Activated CD8-positive, alpha-beta memory T cell treated with anti-CD3 and anti-CD28 coated beads for 48 hours (primary cell): ENCODE measurements at places on chromosomes 12 and 14.

GRCh38 chr12:9669534-9669933, at the start of gene CLEC2D:
Gene CLEC2D, plus strand, starts transcription at chr12:9669713. Its CDS starts 22 bp downstream, at chr12:9669735.
- DNase-seq: no peak

DNA sequence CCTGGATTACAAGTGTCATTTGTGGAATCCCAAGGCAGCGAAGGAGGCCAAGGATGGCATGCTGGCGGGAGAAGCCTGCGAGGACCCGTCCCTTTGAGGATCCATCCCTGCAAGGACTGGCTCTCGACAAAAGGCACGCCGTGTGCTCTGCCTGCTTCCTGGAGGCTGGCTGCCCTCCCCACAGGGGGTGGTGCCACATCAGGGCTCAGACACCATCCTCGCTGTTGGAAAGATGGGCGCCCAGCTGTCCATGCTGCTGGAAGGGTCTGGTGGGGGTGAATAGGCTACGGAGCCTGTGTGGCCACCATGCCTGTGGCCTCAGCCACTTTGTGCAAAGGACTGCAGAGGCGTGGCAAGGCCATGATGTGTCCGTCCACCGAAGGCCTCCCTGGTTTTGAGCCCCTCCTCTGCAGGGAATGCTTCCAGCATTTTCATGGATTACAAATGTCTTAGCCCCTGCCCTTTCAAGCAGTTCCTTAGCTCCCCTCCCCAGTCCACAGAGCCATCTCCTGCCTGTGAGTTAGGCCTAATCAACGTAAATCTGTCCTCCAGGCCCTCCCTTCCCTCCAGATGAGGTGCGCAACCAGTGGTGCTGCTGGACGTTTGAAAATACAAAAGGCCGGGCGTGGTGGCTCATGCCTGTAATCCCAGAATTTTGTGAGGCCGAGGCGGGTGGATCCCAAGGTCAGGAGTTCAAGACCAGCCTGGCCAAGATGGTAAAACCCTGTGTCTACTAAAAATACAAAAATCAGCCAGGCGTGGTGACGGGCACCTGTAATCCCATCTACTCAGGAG, 22.1 kb downstream of the ZBTB42 start:
- DNase-seq: no peak

DNA sequence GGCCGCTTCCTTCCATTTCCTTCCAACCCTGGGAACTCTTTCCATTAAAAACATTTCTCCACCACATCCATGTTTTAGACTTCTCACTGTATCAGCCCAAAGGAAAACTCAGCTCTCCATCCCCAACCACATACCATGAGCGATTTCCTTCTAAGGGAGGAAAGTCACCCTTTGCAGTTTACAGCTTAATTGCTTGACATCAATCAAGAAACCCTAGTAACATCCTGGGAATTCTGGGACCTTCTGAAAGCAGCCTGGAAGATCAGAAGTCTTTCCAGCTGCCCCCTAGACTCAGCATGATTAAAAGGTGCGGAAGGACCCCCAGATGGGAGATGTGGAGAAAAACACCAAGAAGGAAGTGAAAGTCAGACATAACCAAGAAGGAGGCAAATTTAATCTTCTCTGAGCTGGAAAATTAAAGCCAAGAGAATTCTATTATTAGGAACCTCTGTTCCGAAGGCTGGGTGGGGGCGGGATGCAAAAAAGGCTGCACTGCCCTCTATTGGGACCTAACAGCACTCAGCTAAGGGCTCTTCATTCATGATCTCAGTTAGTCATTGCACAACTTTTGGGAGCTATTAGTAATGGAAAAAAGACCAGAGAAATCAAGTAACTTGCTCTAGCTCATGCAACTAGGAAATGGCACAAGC, 73.3 kb upstream of the PLXNC1 start:
- no peak for DNase-seq

GRCh38 chr12:76852106-76852505, 26.7 kb downstream of the CSRP2 start:
- no peak for DNase-seq

GRCh38 chr14:95163132-95163531, 5.8 kb upstream of the DICER1 start:
- no peak for DNase-seq

- no peak for DNase-seq
Measured at GRCh38 chr12:21757735-21758134, 16.8 kb downstream of the KCNJ8 start.

DNA sequence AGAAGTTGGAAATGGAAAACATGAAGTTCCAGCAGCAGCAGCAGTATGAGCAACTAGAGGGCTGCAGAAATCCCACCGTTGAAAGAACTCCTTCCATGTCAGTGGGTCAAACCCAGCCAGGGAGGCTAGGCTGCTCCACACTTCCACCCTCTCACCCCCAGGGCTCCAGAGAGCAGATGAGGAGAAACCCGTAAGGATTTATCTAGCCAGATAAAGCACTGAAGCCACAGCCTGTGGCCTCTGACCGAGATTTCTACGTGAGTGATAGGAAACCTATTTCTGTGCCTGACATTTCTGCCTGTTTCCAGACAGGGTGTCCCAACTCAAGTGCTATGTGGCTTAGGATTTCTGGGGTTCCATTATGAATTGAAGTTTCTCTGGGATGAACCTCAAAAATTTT, 100.0 kb upstream of the EEA1 start:
- DNase-seq: no peak

DNA sequence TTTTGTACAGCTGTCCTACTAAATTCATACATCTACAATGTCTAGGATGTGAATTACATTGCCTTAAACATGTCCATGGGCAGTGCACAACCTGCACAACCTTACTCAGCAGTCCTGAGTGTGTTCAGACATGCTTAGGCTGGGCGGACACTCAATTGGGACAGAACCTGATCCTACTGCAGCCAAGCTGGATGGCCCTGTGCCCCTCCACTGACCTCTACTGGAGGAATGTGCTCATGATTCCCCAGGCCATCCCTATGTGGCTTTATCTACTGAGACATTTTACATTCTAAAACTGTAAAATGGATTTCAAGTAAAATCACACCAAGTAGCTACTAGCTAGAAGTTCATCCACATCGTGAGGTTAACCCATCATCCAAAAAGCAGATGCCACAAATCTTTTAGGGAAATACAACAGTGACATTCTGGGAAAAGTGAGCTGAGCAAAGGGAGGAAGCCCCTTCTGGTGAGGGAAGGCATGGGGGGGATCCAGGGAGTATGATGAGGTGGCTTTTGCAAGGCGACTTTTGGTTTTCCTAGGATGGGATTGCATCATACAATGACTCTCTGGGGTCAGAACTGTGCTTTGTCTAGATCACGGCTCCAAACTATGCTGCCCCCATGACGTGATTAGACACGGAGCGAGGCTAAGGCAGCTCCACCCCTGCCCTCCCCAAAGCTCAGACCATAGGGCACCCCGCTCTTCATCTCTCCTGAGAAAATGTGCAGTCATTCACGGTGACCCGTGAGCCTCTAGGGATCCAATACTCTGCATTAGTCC, 911.7 kb upstream of the TMEM132C start:
- no peak for DNase-seq
